ENCODE measurements at places on chromosomes 11 and 22.

GRCh38 chr11:65856689-65857499, 1.1 kb downstream of the CFL1 start:
- DNase-seq = peak; percentile 72

DNA sequence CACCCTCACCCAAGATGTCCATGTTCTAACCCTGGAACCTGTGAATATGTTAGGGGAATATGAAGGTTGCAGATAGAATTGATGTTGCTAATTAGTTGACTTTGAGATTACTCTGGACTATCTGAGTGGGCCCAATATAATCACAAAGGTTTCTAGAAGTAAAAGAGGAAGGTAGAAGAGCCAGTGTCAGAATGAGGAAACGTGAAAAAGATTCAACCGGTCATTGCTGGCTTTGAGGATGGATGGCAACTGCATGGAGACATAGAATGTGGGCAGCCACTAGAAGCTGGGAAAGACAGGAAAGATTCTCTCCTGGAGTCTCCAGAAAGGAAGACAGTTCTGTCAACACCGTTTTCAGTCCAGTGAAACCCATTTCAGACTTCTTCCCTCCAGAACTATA, 86.6 kb downstream of the CLPB start:
- no peak for DNase-seq

DNA sequence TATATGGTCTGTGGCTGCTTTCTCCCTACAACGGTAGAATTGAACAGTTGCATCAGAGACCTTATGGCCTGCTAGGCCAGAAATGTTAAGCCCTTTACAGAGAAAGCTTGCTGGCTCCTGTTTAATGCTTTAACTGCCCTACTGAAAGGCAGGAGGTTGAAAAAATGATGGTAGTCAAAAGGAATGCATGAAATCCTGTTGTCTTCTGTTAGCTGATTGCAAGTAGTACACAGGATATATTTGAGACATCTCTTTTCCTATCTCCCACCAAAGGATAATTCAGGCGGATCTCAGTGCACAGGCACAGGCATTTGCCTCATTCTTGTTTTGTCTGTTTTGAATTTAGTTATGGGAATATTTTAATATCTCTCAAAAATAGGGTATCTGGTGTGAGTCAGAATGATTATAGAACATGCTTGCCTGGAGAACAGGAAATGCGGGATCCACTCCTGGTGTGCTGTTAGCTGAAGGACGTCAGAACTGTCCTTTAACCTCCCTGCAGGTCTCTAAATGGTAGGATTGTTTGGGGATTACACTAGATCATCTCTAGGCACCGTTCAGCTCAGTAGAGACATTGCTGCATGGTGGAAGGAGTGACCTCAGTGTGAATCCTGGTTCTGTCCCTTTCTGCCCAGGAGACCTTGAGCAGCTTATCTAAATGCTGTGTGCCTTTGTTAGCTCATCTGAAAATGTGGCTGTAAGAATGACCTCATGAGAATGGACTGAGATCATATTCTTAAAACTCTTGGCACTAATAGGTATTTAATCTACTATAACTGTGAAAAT, 49.5 kb downstream of the PACS1 start:
- DNase-seq = no peak

GRCh38 chr11:42596576-42597145, 715.1 kb upstream of the API5 start:
- DNase-seq = no peak

- no peak for DNase-seq
These were observed 426 bp upstream of the GDPD5 start for GRCh38 chr11:75526192-75526541.
